ENCODE measurements at places on chromosomes 3 and 15.

DNA sequence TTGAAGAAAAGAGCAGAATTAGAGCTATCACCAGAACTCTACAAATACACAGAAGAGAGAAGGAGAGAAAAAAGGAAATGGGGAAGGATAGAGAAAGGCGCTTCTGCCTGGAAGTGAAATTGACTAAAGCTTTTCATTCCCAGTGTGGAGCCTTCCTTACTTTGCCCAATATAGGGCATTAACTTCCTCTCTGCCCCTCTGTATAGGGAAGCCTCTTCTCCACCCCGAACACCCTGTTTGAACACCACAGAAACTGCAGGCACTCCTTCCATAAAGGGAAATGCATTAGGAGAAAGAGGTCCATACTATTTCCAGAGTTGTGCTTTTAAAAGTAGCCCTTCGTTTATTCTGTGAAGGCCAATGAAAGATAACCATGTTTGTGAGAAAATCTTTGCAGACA is 248.5 kb downstream of the RAP2B start:
- no peak for DNase-seq

DNA sequence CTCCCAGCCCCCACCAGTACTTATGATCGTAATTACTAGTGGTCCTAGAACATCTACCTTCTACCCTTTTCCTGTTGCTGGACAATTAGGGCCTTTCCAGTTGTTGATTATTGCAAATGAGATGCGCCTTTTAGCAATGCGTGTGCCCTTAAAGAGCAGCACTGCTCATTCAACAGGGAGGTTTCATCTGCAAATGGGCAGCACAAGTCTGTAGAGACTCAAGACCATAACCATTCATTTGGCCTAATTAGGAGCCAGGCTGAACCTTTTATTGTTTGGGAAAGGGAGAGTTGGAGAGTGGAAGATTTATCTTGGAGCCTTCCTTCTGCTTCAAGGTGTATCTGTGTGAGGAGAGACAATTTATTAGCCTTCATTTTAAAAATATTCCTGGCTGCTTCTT is 42.3 kb downstream of the BOC start:
- no peak for DNase-seq

- no peak for DNase-seq
Measured at GRCh38 chr15:77029166-77030047, 34.5 kb downstream of the PSTPIP1 start.

DNA sequence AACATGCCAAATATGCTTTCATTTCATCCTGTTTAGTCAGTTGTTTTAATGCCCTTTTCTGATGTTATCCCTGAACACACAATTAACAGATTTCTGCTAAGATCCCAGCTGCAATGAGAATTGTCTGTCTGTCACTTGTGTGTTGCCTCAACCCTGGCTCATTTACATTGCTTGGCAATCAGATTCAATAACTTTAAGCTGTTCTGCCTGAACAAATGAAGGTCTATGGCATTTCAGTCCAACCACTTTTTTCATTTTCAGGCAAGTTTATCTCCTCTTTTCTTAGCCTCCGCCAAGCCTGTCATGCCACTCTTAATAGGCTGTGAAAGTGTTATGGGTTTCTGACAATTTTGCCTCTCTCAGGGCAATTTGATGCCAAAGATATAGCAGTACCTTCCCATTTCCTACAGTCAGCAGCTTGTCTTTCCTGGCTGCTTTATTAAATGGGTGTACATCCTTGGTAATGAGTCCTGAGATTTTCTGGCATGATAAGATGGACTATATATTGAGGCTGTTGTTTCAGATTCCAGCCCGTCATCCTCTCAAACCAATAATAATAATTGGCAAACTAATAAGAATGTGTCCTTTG is 68.7 kb upstream of the ADAMTS9 start:
- no peak for DNase-seq

GRCh38 chr15:47412136-47412535 is 305.2 kb upstream of the SEMA6D start:
- DNase-seq: no peak

DNA sequence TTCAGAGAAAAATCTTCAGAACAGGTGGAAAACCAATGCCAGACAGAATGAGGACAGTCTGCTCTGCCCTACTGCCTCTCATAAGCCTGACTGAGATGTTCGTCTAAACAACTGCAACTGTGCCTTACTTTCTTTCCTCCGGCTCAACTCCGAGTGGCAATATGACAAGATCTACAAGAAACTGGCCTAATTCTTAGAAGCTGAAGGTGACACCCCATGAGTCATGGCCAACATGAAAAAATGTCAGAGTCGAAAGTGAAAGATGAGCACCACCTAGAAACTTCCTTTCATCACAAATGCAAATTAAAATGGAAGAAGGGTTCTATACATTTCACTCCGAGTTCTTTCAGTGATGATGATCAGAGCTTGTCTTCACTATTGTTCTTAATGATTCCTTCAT is 12.9 kb downstream of the PCYT1A start:
- DNase-seq: no peak

GRCh38 chr3:32592696-32593353 is 22.2 kb upstream of the DYNC1LI1 start:
- peak; percentile 52 for DNase-seq

Data from trophoblast cell (in vitro differentiated cells and primary cell).